ENCODE measurements at places on chromosomes 4 and X. TPM values are rescaled to one million over a fixed set of nuclear protein-coding genes. Genes with fewer than 3 reads are reported as not detected.
A peak's percentile ranks its signal among the peaks of the same experiment; 100 is the strongest.

GRCh38 chr4:23224684-23225420, 532.1 kb downstream of the GBA3 start:
- no peak for DNase-seq

GRCh38 chr4:54908763-54909162, 216.6 kb downstream of the KDR start:
- DNase-seq, result no peak

DNA sequence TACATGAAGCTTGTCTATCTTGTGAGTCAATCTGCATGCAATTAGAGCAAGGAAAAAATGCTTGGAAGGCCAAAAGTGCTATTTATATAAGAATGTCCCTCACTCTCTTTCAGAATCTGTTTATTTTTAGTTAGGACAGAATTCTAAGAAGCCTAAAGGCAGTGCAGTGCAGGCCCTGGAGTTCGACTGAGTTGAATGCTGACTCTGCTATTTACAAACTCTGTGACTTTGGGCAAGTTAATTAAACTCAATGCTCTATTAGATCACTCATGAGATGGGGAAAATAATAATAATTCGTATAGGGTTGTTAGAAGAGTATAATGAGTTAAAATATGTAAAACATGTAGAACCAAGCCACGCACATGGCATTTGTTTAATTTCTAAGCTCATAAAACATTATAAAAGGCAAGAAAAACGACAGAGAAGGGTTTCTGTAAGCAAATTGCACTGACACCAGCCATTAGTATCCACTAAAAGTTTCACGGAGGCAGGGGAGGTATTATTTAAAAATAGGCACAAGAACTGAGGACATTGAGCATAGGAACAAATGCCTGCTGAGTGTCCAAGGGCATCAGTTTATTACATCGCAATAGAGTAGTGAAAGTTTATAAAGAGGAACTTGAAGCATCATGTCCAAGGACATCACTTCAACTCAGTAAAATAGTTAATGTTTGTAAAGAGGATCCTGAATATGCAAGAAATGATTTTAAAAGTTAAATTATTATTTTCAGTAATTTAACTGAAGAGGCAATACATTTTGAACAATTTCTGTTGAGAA, 115.0 kb upstream of the INPP4B start:
- DNase-seq, result no peak

GRCh38 chr4:73259571-73260090, 1.0 kb upstream of the ANKRD17 start:
- DNase-seq, result no peak

GRCh38 chrX:94329182-94329581, 655.2 kb downstream of the FAM133A start:
- no peak for DNase-seq

GRCh38 chrX:106912864-106913263, 7.3 kb upstream of the CLDN2 start:
- DNase-seq, result no peak

DNA sequence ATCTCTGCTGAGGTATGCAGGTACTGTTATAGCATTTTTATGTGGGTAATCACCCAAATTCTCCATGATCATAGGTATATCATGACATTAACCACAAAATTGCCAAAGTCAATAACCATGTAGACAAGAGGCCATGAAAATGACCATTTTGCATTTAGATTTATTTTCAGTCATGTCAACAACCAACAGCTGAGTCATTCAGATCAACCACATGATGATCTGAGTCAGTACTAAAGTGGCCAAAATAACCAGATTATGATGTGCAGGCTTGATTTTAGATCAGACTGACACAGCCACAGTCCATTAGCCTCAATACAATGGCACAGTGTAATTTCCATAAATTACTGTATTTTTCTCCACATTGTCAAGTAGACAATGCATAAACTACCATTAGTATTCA, 240.5 kb downstream of the GRIA3 start:
- DNase-seq, result peak; percentile 26

Gene ATP2B3
- polyA plus RNA-seq, result not detected

Gene CCSER1
- not detected for polyA plus RNA-seq

DNA sequence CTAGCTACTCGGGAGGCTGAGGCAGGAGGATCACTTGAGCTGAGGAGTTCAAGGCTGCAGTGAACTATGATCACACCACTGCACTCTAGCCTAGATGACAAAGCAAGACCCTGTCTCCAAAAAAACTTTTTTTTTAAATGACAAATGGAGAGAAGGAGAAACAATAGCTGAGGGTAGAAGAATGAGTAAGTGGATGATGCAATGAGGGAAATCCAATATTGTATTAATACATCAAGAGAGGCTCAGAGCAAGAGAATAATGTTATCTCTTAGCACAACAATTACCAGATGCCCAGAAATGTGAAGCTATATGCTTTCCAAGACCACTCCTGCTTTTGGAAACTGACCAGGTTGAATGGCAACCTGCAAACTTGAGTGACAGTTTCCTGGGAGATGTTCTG, 19.9 kb upstream of the GPR173 start:
- no peak for DNase-seq

- no peak for DNase-seq
Observed at GRCh38 chrX:10243106-10243505, 86.3 kb downstream of the CLCN4 start.

Gene PRSS48
- polyA plus RNA-seq, result not detected

GRCh38 chr4:140754918-140755773, 1.0 kb downstream of the TBC1D9 start:
- DNase-seq, result no peak

Gene SPCS3
- 55.3 TPM for polyA plus RNA-seq

GRCh38 chrX:41802958-41803357, 79.0 kb downstream of the GPR82 start:
- no peak for DNase-seq

- no peak for DNase-seq
Observed at GRCh38 chrX:80285131-80285773, 135.0 kb upstream of the TENT5D start.

Gene SLIT2
- polyA plus RNA-seq, result 33.2 TPM

DNA sequence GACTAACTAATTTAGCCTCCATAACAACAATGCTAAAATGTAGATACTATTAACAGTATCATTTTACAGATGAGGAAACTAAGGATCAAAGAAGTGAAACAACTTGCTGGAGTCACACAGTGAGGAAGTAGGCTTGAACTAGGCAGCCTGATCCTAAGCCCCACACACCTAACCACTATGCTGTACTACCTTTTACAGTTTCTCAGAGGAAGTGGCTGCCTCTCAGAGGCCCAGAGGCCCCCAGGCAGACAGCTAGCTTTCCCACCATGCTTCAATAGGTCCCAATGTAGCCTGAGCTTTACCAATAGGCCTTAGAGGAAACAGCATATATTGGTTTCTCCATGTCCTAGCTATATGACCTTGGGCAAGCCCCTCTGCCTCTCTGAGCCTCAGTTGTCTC, 69.4 kb upstream of the PJA1 start:
- no peak for DNase-seq

DNA sequence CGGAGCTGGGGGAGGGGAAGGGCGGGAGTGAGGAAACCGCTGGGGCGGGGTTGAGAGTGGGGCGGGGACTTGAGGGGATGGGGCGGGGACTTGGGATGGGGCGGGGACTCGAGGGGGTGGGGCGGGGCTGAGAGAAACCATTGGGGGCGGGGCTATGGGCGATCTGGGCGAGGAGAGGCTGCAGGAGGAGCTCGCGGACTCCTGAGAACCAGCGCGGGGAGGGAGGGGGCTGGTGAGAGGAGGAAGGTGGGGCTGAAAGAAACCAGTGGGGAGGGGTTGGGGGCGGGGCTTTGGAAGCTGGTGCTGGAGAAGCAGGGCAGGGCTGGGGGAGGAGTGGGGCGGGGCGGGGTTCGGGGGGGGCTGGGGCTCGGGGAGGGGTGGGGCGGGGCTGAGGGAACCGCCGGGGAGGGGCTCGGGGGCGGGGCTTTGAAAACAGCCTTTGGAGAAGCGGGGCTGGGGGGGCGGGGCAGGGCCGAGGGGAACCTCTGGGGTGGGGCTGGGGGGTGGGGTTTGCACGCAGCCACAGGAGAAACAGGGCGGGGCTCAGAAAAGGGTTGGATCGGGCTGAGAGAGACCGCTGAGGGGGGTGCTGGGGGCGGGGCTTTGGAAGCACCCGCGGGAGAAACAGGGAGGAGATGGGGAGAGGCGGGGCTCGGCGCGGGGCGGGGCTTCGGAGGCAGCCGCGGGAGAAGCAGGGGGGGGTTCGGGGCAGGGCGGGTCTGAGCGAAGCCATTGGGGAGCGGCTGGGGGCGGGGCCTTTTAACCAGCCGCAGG, 777 bp upstream of the EOLA2 start:
- peak; percentile 46 for DNase-seq

GRCh38 chr4:110165382-110166286, 32.8 kb downstream of the ELOVL6 start:
- DNase-seq, result peak; percentile 19

Gene STATH
- polyA plus RNA-seq, result not detected

DNA sequence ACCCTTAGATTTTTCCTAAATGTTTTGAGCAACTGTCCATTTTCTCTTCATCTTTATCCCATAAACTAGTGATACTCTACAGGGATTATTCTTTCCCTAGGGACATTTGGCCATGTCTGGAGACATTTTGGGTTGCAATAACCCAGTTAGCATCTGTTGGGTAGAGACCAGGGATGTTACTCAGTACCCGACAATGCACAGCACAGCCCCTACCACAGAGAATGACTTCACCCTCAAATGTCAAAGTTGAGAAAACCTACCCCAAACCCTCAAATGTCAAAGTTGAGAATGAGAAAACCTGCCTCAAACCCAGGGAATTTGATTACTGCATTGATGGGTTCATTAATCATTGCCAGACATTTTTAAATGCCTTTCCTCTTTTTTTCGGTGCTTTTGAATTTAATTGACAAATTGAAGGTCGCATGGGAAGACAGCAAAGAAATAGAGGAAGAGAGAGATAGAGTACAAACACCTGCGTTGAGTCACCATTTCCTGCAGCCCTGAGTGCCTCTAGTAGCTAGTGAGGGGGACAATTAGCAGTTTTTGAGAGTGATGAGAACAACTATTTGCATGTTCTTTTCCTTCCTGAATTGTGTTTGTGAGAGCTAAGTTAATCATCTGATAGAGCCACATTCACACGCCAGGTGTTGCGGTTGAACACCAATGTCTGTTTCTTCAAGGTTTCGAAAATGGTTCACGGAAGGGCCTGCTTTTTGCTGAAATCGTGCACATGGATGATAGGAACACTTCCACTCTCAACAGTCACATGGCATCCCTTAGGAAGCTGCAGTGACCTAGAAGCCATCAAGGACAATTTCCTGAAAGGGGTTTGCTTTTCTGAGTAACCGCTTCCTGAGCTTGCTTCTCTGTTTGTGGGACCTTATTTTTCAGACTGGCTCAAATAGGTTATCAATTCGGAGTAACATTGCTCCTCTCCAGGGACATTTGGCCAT, 203.9 kb upstream of the VCX3A start:
- no peak for DNase-seq

DNA sequence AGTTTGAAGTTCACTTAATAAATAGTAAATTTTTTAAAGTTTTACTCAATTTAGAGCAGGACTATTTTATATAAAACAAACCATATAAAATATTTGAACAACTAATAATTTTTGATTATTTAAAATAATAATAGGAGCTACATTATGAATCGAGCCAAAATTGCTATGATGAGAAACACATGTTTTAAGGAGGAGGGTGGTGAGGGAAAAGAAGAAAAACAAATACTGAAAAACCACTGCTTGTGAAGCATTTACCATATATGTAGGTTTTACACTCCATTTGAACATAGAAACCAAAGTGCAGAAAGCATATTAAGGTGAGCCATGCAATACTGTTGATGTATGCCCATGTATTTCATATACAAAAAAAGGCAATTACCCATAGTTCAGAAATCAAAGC, 448.9 kb downstream of the FSTL5 start:
- DNase-seq, result no peak

GRCh38 chr4:151644622-151645021, 116.2 kb downstream of the GATB start:
- DNase-seq, result no peak

GRCh38 chr4:128973384-128973783, 120.0 kb downstream of the SCLT1 start:
- no peak for DNase-seq

Gene ZNF157
- 0.02 TPM for polyA plus RNA-seq

Gene XAGE1B
- not detected for polyA plus RNA-seq

Gene LIMCH1
- polyA plus RNA-seq, result 133 TPM

Gene PLP1
- 1.9 TPM for polyA plus RNA-seq

- no peak for DNase-seq
Observed at GRCh38 chr4:186598686-186599085, 43.3 kb upstream of the MTNR1A start.

DNA sequence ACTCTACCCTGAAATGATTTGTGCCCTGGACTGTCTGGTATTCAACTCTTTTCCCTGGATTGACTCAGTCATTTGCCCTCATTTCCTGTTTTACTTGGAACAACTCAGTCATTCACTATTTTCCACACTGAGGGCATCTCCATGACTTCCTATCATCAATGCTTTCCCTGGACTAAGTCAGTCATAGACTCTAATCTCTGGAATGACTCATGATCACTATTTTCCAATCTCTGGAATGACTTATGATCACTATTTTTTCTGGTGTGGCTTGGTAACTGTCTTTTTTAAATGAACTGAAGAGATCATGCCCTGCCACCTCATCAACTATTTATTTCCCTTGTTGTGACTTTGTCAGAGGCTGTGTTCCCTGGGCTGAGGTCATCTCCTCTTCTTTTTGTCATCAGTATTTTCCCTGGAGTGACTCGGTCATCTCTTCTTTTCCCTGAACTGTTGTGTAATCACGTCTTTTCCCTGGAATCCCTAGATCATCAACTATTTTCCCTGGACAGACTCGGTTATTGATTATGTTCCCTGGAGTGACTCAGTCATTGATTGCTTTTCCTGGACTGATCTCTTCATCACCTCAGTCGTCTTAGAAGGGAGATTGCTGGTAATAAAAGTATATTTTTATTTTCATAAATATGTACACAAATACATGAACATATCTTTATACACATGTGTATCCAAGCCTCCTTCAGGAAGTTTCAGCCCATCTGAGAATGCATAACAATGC, 327.1 kb upstream of the VCX start:
- no peak for DNase-seq

Data from BJ (cell line).